ENCODE measurements at places on chromosomes 16 and 17.
A peak's percentile ranks its signal among the peaks of the same experiment; 100 is the strongest.

DNA sequence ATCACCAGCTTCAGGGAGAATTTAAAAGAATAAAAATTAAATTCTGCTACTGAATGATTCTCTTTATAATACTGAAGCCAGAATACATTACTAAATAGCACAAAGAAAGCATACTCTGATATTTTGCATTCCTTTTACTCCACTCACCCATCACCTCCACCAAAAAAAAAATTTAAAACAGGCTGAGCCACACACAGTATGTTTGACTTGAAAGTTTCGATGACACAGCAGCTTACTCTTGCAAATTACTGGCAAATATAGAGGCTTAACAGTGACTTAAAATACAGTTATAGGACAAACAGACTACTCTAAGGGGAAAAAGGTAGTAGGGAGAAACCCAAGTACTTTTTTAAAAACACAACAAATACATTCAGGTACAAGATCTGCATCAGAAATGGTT is 39.2 kb downstream of the GPATCH8 start:
- DNase-seq = no peak

DNA sequence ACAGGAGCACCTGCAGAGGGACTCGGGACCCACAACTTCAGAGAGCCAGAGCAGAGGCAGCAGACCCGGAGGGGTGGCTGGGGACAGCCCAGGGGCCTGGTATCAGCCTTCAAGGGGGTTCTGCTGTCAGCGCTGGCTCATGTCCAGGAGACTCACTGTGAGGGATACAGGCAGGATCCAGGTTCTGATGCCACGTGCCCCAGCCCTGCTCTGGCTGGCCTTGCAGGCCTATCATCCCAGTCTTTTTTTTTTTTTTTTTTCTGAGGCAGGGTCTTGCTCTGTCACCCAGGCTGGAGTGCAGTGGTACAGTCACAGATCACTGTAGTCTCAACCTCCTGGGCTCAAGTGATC is 9.0 kb upstream of the MTSS2 start:
- no peak for DNase-seq

DNA sequence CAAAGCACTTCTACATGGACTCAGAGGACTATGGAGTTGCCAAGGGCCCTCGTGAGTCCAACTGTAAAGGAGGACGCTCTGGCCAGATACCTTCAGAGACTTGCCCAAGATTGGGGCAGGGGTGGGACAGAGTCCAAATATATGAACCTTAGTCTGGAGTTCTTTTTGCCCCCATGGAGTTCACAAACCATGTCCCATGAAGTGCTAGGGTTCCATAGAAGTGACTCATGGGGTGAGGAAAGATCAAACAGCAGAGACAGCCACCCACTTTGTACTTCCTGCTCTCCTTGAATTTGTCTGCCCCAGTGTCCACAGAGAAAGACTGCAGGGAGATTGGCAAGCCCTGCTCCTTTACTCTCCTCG is 29.0 kb downstream of the SRL start:
- DNase-seq = no peak

DNA sequence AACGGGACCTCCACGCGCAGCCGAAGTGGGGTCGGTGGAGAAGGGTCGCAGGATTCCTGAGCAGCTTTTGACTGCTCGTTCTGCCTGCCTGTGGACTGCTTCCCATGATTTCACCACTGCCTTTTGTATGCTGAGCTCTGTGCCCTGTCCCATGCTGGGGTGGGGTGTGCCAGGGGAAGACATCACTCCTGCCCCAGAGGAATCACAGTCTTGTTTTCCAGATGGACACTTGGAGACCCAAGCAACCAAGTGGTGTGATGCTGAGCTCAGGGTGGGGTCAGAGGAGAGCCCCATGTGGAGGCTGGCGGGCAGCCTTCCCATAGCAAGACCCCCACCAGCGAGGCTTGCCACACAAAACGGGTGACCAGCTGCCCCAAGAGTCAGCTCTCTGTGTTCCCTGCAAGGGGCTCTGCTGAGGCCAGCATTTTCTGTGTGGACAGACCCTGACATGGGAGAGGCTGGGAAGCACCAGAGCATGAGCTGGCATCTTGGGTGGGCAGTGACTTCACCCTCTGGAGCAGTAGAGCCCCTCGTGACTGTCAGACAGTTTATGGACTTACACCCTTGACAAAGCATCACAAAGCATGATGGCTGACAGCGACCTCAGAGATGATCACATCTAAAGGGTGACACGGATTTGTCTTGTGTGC is 111.9 kb downstream of the GNAO1 start:
- DNase-seq = peak; percentile 77

DNA sequence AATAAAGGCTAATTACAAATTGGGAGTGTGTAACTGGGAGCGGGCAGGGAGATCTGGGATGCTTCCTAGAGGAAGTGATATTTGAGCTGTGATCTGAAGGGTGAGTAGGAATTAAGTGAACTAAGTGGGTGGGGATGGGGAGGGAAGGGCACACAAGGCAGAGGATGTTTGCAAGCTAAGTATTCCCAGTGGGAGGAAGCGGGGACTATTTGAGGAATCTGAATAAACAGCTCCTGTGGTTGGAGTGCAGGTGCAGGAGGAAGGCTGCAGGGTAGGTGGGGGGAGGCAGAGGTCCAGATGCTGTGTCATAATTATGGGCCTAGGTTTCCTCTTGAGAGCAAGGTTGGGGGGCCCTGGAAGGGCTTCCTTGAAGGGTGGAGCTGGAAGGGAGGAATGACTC is 102.1 kb upstream of the HS3ST2 start:
- no peak for DNase-seq

DNA sequence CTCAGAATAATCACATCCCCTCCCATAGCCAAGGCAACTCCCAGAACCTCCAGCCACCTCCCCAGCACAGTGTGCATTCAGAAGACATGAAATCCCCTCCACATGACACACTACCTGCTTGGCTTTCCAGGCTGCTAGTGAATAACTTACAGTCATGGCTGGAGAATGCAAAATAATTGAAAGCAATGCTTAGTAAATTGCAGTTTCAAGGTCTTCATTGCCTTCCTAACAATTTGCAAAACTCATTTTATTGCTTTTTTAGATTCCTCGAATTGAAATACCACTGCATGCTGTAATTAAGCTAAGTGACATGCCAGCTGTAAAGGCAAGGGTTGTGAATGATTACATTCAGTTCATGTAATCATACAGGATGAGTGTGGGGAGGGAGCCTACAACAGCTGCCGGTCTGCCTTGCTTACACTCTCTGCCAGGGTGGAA is 29.0 kb upstream of the HOXB13 start:
- no peak for DNase-seq

DNA sequence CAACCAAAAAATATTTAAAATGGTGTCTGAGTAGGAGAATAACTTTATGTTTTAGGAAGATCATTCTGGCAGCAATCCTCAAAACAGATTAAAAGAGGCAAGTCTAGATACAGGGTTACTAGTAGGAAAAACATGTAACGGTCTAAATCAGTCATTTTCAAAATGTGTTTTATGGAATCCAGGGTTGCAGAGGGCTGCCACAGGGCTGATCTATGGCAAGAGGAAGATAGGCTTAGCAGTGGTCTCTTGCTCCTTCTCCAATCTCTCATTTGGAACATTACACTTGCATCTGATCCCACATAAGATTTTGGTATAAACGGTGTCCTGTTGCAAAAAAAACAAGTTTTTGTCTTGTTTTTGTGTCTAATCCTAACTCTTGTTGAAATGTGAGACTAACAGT is 9.2 kb downstream of the IKZF3 start:
- DNase-seq = no peak

- DNase-seq = peak; percentile 75
Observed at GRCh38 chr17:60745544-60745943, 67.9 kb downstream of the BCAS3 start.

- peak; percentile 37 for DNase-seq
Observed at GRCh38 chr16:13793841-13794409, 126.0 kb upstream of the ERCC4 start.

DNA sequence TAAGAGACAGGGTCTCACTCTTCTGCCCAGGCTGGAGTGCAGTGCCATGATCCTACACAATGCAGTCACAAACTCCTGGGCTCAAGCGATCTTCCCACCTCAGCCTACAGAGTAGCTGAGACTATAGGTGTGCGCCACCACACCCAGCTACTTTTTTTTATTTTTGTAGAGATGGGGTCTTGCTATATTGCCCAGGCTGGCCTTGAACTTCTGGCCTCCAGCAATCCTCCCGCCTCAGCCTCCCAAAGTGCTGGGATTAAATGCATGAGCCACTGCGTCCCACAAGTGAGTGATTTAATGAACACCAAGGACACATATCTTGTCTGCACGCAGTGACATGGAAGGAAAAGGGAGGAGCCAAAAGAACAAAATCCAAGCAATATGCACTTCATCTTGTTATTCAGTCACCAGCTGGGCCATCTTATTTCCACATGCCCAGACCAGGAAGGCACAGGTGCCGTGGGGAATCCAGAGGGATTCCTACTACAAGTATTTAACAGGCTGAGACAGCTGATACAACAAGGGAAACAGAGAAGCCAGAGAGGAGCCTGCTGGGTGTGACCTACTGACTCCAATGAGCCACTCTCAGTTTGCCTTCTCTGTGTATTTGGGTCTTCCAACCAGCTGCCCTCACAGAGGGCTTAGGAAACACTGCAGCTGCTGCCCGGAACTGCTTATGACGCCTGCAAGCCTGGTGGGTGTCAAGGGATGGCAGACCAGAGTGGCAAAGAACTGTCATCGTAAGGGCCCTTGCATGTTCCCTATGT is 17.0 kb downstream of the LSM12 start:
- no peak for DNase-seq

DNA sequence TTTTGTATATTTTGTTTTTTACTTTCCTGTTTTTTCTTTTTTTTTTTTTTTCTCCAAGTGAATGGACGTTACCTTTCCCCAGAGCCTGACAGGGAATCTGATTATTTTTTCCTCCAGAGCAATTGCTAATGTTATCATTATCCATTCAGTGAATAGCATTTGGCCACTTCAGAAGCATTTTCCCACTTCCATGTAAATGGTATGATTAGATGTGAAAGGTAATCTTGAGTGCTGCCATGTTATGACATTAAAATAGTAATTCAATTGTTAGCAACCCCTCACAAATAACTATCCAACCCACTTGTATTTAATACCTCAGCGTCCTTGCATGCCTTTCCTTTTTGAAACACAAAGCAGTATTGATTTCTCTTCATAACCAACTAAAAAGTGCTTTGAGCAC is 1243.8 kb downstream of the CDH8 start:
- no peak for DNase-seq

GRCh38 chr17:81183316-81183715 is 17.3 kb upstream of the AATK start:
- DNase-seq = no peak

- no peak for DNase-seq
Observed at GRCh38 chr17:63295288-63295687, 150.8 kb downstream of the CYB561 start.

DNA sequence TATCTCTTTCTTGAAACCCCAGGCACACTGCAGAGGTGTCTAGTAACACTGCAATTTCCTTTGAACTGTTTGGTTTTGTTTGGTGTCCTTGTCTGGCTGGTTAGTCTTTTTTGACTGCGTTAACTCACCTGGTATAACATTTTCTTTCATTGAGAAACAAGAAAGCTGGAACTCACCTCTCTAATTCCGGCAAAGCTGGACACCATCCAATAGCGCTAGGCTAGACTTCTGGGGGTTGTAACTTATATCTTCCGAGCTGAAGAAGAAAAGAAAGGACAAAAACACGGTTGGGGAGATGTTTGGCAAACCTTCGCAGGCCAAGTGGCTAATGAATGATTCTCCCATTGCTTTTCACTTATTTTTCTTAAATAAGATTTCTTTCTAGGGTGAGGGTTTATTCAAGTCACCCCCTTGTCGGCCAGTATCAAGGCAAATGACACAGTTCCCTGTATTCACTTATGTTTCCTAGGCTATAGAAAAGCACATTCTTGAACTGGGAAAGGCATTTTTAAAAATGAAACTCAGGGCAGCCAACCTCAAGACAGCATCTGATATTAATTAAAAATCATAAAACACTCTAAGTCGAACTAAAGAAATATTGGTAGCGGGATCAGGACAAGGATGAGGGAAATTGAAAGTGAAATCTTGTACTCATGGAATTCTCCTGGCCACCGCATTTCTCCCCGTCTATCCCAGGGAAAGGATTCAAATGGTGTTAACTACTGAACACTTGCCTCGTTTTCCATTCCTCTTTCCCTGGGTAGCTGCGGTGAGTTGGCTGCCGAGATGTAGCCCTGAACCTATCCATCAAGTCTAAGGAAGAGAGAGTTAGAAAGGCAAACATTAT is 95.9 kb upstream of the ZFHX3 start:
- no peak for DNase-seq

DNA sequence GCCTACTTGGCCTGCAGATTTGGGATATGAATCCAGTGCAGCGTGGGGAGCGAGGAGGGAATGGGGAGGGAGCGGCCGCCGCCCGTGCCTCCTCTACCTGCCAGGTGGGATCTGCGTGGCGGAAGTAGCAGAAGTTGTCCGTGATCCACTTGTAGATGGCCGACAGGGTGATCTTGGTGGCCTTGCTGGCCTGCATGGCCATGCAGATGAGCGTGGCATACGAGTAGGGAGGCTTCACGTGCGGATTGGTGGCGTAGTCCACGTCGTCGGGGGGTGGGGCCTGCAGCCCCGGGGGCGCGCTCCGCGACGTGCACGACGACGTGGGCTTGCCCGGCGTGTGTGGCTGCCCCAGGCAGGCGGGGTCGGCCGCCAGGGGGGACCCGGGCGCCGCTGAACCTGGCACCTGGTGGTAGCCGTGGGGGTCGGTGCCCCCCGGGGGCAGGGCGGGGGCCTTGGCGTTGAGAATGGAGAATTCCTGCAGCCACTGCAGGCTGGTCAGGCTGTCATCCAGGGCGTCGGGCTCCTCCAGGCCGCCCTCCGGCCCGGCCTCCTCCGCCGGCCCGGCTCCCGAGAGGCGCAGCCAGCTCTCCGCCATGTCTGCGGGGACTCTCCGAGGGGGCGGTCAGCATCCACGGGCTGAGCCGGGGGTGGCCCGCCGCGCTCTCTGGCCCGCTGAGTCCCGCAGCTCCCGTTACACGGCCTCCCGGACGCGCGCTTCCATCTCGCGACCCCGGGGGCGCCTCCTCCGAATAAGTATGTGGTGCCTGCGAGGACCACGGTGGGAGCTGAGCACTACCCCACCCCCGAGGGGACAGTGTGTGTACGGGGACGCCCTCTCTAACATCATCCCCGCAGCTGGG is 1.0 kb downstream of the FOXJ1 start:
- DNase-seq = no peak

DNA sequence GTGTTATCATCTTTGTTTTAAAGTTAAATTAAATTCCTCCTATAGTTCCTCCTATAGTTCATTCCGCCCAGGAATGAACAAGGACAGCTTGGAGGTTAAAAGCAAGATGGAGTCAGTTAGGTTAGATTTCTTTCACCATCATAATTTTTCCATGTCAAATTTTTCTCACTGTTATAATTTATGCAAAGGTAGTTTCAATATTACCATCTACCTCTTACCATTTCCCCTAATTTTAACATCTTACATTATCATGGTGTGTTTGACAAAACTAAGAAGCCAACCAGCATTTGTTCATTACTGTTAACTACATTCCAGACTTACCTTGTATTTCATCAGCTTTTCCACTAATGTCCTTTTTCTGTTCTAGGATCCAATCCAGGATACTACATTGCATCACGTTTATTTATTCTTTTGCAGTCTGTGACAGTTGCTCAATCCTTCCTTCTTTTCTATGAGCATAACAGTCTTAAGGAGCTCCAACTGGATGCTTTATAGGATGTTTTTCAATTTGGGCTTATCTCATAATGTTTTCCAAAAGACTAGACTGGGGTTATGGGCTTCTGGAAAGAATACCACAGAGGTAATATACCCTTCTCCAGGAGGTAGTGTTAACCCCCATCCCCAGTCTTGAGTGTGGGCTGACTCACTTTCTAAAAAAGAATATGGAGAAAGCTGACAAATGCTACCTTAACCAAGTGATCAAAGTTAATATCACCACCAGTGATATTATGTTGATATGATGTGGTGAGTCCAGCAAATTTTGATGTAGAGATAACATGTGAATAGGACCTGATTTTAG is 158.5 kb downstream of the PPM1E start:
- no peak for DNase-seq
